Germinal center (tissue), 1 donor: ENCODE measurements at places on chromosomes 5 and 9.
A peak's percentile ranks its signal among the peaks of the same experiment; 100 is the strongest.

DNA sequence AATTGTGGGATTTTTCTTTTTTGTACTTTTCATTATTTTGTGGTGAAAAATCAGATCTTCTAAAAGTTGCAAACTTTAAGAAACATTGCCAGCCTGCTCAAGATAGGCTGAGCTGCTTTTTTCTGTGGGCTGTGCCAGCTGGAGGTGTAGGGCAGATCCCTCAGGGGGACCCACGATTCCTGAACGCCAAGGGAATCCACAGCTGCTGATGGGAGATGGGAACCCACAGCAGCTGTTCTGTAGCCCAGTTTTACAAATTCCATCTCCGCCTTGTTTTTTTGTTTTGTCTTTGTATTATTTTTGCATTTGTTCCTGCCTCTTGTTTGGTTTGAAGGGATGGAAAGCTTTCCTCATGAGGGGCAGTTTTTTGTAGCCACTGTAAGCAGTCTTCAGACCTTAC lies 91.0 kb downstream of the WWC1 start:
- no peak for DNase-seq

GRCh38 chr5:147935032-147935431 lies 28.7 kb upstream of the C5orf46 start:
- no peak for DNase-seq

GRCh38 chr5:13648822-13649221 lies 295.7 kb downstream of the DNAH5 start:
- no peak for DNase-seq

DNA sequence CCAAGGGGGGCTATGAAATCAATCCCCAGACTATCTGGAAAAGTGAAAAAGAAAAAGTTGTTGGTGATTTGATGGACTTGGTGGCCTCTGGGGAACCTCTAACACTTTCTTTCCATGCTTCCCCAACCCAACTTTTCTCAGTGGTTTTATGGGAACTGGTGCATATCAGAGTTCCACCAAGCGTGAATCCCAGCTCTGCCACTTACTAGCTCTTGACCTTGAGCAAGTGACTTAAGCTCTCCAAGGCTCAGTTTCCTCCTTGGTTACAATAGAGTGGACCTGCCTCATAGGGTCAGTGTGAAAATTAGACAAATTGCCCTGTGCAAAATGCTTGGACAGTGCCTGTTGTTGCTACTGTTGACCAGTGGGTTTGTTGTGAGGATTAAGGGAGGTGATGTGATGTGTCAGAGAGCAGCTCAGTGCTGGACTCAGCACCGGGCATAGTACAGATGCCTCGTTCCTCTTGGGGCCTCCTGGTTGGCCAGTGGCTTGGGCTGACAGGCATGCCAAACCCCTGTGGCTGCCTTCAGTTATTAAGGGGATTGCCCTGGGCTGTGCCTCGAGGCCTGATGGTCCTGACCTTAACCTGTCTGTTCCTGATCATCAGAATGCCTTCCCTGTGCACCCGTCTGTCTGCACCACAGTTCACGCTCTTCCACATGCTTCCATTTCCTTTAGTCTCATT lies 49.3 kb downstream of the COL15A1 start:
- no peak for DNase-seq

- DNase-seq = no peak
Observed at GRCh38 chr9:96612966-96613589, 6.6 kb downstream of the CDC14B start.

- DNase-seq = no peak
Observed at GRCh38 chr5:62596096-62596495, 17.5 kb downstream of the LRRC70 start.

DNA sequence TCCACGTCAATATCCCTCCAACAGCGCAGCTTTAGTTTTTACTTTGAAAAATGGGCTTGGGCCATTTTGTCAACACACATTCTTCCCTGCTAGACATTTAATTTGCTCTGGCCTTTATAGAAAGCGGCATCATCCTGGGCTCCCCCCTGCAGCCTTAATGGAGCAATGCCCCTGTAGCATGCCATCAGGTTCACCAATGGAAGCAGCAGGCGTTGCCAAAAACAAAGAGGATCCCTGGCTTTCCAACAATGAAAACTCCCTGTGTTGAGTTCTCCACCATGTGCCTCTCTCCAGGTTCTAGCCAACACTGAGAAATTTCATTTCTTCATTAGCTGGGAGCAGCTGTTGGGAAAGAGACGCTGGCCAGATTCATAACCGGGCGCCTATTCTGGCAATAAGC lies 139.5 kb downstream of the ZNF622 start:
- DNase-seq = no peak

DNA sequence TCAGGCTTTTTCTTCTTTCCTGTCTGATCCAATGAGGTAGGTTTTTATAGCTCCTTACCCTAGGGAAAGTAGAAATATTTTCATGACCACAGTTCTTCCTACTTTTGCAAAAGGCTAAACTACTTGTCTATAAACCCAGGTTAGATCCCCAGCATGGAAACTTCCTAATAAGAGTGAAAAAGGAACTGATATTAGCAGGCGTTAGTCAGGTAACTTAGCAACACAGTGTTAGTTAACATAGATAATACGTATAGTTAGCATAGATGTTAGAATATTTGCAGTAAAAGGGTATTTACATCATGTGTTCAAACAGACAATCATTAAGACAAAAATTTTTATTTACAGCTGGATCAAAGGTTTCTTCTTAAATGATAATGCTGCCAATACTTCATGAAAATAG lies 162.9 kb upstream of the DAB2 start:
- no peak for DNase-seq

DNA sequence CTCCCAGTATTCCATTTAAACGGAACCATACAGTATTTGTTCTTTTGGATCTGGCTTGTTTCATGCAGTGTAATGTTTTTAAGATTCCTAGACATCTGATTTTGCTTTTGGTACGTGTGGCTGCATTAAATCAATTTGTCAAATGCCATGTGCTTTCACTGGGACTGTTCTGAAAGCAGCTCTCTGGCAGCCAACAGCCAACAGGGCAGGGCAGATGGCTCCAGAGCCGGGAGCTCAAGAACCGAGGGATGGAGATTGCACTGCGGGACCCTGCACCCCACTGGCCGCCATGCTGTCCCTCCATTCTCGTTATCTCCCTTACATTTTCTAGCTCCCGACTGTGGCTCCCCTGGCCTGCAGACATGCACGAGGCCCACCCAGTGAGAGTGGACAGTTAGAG lies 33.4 kb upstream of the AIF1L start:
- no peak for DNase-seq

DNA sequence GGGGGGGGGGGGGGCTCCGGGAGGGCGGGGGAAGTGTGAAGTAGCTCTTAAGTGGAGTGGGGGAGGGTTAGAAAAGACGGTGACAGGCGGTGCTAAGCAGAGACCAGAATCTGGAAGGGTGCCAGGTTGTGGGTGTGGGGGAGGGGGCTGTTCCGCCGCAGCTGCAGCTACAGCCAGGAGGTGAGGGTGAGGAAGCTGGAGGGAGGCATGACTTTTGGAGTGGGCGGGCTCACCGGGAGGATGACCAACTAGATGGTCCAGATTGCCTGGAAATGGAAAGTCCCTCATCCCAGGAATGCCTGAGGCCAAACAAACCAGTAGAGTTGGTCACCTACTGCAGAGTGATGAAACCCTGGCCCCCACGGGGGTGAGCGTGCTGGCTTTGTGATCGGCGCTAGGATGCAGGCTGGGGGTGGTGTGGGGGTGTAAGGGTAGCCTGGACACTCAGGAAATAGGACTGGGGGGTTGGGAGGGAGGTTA lies 158.1 kb upstream of the SHB start:
- DNase-seq = no peak

DNA sequence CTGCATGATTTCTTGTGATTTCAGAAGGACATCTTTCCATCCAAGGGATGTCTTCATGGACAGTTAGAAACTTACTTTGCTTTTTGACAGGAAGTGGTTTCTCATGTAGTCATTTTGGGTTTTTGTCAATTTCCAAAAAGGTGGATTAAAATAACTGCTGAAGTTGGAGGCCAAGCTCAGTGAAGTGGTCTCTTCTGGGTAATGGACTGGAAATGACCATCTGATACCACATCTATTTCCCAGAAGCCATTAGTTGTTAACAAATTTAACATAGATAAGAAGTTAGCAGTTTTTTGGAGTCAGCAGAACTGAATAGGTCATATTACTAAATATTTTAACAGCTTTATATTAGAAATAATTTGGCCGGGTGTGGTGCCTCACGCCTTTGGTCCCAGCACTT lies 86.2 kb upstream of the MYO10 start:
- DNase-seq = no peak

- DNase-seq = no peak
Observed at GRCh38 chr9:7315746-7316145, 483.8 kb downstream of the DMAC1 start.

GRCh38 chr9:125524583-125525355 lies 182.2 kb downstream of the MAPKAP1 start:
- DNase-seq = no peak

- DNase-seq = no peak
Observed at GRCh38 chr5:130965920-130966319, 199.1 kb downstream of the HINT1 start.

DNA sequence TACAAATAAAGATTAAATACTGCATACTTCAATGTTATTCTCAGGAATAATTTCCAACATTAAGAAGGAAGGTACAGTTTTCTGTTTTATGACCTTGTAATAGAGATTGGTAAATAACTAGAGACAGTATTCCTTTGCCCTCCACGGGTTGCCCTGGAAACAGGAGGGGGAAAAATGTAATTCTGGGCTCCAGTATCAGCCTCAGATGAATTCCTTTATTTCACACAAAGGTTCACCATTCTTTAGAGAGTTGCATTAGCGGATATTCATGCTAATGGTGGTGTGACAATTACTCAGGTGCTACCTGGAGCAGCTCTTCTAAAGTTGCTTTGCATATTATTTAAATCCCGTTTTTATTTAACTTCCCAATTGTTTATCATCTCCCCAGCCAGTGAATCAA lies 42.6 kb downstream of the CETN3 start:
- DNase-seq = no peak

DNA sequence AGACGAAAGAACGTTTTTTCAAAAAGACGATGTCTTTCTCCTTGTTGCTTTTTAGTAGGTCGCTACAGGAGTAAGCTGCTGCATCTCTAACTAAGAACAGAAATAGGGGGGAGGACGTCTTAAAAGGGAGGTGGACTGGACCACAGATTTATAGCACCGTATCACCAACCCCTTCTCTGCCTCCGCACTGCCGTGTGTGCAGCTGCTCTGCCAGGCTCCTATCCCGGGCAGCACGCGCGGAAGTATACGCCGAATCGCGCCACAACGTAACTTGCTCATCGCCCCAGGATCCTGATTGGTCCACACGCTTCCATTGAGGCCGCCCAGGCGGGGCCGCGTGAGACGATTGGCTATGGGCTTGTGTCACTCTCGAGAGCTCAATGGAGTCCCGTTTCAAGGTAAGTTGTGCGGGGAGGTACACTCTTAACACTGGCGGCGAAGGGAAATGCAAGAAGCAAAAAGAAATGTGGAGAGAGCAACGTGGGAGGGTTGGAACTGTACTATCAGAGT lies at the start of gene ELAVL2:
TSS of gene ELAVL2 (minus strand) at position 121 of the 510 bp plus-strand sequence. CDS start 64,006 bp downstream, outside the sequence.
- DNase-seq = peak; percentile 23

DNA sequence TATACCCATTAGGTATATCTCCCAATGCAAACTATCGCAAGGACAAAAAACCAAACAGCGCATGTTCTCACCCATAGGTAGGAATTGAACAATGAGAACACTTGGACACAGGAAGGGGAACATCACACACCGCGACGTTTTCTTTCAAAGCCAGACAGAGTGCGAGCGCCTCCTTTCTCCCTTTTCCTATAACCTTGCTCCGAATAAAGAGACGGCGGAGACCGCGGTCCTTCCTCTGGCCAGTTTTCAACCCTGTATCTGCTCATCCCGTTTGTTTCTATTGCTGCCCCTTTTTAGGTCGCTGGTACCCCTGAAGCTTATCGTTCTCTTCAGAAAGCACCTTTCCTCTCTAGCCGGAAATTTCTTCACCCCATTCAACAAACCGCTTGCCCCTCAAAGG lies 1.3 kb downstream of the LVRN start:
- DNase-seq = no peak

DNA sequence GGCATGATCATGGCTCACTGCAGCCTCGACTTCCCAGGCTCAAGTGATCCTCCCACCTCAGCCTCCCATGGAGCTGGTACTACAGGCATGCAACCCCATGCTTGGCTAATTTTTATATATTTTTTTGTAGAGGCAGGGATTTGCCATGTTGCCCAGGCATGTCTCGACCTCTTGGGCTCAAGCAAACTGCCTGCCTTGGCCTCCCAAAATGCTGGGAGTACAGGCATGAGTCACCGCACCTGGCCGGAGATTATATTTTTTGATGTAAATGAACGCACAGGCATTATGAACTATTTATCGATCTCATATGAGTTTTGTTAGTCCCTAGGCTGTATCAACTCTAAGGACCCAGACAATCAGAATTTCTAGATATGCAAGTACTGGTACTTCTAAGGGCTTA lies 25.5 kb upstream of the CEP120 start:
- no peak for DNase-seq

DNA sequence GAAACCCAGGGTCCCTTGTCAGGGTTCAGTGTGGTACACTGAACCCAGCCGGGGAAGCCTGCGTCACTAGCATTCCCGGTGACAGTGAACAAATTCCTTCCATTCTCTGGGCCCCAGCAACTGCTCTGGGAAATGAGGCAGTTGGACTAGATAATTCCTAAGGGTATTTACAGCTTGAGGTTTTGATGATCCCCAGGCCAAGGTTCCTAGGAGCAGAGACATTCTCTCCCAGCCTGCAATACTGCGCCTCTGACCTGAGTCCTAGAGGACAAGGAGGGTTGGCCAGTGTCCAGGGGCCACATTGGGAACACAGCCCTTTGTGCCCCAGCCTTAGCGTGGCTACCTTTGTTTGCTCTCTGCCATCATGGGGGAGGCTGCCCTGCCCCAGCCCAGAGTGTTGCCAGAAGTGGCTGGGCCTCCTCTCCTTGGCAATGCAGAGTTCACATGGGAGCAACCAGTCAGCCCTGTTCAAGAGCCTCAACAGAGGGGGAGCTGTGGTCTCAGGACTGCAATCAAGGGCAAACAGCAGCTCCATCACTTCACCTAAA lies 178.2 kb downstream of the SEC61B start:
- DNase-seq = no peak

- no peak for DNase-seq
Observed at GRCh38 chr9:126613651-126614050, at the start of gene LMX1B. LMX1B (plus strand) TSS chr9:126613928; CDS start chr9:126614450, 522 bp downstream.

DNA sequence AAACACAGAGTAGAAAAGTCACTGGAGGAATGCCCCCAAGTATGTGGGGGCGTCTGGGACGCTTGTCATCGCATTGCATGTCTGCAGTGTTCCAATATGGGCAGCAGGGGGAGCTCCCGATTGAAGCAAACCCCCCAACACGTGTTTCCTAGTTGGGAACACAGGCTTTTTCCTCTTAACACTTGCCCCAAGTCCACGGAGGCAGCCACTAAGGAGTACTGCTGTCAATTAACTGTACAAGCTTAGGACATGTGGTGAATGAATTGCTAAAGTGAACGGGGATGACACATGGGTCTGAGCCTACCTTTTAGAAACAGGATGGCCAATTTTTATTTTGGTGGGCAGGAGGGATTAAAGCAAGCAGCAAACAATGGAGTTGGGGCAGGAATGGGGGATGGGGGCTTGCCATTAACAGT lies 2.2 kb downstream of the GABRB2 start:
- DNase-seq = peak; percentile 48

GRCh38 chr5:10289353-10289752 lies 18.3 kb downstream of the CMBL start:
- no peak for DNase-seq

- DNase-seq = no peak
Observed at GRCh38 chr5:132750471-132751230, 3.4 kb downstream of the CCNI2 start.

GRCh38 chr5:111689357-111689935 lies 67.5 kb downstream of the NREP start:
- DNase-seq = no peak
